ENCODE measurements at places on chromosomes 4 and X.

DNA sequence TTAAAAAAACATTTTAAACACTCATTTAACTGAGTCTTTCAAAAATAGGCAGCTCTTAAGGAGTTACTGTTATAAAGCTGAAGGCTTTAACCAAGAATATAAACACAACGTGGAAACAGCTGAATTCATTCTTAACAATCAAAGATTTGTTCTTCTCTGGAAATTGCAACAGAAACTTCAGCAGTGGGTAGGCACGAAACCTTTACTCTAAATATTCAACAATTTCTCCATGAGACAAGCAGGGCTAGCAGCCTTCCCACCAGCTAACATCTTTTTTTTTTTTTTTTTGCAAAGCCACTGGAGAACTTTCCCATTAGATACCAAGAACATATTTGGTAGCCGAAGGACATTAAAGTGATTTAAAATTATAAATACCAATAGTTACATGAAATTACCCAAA is 78.2 kb upstream of the PRSS48 start:
- DNase-seq, result no peak

DNA sequence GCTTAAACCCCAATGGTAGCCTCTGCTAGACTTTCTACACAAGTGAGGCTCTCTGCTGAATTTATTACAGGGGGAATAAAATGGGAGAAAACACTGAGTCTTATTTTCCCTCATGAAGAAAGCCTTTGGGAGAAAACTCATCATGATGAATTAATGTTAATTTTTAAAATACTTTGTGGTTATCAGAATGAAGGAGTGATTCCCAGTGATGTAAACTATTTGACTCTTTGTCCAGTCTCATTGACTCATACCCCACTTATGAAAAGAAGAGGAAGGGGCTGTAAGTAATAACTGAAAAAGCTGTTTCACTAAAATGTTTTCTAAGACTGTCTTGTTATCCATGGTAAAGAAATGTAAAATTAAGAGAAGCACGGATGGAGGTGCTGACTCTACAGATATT is 208.8 kb downstream of the GRIA3 start:
- no peak for DNase-seq

DNA sequence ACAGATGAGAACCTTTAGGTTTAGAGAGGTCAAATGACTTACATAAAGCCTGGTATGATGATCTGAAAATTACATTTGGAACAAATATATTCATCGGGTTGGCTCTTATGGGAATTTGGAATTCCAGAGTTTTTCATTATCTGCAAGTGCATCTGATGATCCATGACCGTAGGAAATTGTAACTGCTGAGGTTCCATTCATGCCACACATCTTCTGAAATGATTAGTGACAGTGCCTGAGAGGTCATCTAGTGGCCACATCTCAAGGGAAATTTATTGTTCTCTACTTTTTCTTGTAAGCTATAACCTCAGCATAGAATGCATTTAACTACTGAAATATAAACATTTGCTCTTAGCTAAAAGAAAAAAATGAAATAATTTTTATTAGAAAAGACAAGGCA is 105.8 kb upstream of the NWD2 start:
- DNase-seq, result no peak

DNA sequence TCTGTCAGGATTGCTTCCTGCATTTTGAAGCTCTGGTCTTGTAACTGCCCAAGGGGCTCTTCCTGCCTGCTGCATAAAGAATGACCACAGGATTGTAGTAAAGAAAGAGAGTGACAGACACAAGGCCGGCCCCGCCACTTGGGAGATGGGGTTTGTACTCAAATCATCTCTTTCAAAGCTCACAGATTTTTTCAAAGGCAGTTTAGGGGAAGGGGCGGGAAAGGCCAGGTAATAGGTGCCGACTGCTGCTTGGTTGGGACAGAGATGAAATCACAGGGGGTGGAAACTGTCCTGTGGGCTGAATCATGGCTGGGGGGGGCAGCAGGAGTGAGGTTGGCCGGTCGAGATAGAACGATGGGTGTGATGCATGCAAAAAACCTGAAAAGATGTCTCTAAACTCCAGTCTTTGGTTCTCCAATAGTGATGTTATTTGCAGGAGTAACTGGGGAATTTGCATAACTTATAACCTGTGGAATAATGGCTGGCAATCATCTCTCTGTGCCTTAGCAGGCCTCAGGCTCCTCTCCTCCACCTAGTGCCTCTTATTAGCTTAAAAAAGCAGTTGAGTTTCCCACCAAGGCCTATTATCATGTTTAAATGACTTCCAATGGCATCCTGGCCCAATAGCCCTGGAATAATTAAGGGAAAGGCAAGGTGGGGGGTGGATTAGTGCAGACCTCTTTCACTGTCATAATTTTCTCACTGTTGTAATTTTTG is 778.4 kb upstream of the FRG1 start:
- no peak for DNase-seq

DNA sequence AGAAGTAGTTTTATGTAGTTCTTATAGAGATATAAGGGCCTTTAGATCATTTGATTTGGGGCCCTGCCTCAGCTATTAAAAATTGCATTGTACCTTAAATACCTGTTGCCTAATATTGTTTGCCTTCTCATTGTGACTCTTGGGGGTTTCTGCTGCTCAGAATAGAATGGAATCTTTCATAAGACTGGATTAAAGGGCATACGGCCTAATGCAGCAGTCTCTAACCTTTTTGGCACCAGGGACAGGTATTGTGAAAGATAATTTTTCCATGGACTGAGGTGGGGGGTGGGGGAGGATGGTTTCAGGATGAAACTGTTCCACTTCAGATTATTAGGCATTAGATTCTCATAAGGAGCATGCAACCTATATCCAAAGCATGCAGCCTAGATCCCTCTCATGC is 46.2 kb downstream of the TMEM164 start:
- no peak for DNase-seq

DNA sequence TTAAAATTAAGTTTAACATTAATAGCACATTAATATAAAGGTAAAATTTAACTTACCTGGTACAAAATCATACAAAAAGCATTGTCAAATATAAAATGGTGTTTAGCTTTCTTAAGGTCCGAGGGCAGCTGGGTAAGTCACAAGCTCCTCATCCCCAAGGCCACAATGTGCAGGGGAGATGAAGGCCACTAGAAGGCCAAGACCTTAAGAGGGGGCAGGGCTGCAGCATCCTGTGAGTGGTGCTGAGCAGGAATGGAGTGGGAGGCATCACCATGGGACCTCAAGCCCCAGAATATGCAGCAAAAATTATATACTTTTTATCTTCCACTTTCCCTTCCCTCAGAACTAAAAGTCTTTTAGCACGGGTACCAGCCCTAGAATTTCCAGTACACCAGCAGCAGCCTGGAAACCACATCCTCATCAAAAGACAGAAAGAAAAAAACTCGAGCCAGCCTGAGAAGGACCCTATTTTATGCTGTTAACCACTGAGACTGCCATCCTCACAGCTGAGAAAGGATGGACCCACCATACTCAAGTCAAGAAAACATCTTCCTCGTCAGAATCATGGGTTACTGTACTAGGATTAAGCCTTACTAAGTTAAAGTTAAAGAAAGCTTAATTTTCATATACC is 13.0 kb upstream of the RHOXF2 start:
- DNase-seq, result no peak

GRCh38 chrX:110519906-110520452 is 161.3 kb downstream of the RTL9 start:
- DNase-seq, result no peak

DNA sequence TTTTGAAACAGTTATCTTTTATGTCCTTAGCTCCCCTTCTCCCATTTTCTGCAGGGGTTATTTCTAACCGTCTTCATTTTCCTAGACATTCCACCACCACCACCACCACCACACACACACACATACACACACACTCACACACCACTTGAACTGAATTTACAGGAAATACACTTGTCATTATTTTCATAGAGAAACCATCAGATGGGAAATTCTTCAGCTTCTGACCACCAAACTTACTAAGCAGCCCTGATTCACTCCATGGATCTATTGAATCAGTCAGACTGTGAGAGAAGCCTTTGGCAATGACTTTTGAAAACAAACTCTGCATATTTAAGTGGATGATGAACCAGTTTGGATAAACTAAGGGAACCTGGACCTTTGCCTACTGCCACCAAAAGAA is 210.1 kb upstream of the NHS start:
- DNase-seq, result no peak

GRCh38 chr4:188297873-188298272 is 158.6 kb downstream of the TRIML1 start:
- no peak for DNase-seq

GRCh38 chr4:6420972-6421371 is 51.4 kb downstream of the PPP2R2C start:
- no peak for DNase-seq

DNA sequence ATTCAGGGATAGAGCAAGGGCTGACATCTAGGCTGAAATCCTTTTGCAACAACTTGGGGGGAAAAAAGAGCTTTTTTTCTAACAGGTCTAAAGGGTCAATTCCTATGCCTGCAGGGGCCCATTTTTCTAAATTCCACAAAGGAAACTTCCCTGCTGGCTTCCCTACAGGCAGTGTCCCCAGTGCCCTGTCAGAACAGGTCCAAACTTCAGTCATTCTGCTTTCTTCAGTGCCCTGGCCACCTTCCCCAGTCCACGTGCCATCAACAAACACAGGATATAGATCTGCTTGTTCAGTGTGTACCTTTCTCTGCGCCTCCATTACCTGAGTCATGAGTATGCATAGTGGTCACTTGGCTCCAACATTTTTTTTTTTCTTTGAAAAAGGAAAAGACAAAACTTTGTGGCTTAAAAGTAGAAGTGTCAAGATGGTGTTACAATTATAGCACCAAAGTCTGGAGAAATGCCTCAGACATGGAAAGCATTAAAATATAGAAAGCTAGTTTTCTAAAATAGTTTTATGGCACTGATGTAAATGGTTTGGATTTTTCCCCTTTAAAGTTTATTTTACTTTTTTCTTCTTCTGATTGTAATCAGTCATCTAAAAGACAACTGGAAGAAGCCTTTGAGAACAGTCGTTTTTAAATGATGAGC is 84.0 kb upstream of the JADE1 start:
- DNase-seq, result no peak

GRCh38 chr4:54586320-54586955 is 71.3 kb upstream of the KIT start:
- DNase-seq, result no peak

DNA sequence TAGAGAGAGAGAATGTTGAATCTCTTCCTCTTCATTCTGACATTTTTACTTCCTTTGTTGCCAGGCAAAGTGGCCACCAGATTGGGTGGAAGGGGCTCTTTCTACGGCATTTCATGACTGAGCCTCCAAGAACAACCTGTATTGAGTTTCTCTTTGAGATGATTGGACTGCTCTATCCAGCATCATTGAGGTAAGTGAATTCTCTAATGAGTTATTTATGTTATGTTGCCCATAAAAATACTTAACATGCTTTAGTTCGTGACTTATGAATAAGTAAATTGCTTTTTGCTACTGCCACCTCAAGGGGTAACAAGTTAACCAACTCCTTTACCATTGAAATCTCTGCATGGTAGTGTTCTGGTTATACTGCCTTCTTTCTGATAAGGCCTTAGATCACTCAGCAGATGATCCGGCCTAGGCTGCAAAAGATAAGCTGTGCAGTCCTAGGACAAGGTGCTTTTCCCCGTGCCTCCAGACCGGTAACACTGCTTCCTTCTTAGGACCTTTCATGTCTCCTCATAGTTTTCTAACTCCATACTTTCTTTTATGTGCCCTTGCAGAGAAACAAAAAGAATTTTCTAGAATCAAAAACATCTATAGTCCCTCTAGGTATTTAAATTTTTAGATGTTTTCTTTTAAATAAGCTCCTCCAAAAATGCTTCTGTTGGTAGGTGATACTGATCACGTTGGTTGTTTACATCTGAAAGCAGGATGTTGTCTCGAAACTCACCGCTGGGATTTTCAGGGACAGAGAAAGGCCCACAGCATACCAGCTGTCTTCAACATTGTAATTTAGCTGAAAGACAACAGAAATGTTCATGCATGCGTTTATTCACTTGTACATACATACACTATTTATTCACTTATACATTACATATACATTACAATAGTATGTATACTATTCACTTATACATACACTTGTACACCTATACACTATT is 157.1 kb upstream of the RBPJ start:
- DNase-seq, result no peak

DNA sequence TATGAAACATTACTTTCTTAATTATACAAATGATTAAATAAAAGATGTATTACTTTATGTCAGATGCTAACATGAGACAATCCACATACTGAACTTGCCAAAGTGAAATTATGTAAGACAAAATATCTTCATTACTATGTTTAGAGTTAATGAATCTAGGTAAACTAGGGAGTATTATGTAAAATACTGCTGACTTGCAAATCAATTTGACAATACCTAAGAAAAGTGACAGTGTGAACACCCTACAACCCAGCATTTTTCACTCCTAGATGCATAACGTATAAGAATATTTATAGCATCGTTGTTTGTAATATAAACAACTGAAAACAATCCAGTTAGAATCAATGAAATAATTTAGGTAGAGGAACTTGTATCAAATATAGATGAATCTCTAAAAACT is 546.3 kb downstream of the MAGEB5 start:
- no peak for DNase-seq

DNA sequence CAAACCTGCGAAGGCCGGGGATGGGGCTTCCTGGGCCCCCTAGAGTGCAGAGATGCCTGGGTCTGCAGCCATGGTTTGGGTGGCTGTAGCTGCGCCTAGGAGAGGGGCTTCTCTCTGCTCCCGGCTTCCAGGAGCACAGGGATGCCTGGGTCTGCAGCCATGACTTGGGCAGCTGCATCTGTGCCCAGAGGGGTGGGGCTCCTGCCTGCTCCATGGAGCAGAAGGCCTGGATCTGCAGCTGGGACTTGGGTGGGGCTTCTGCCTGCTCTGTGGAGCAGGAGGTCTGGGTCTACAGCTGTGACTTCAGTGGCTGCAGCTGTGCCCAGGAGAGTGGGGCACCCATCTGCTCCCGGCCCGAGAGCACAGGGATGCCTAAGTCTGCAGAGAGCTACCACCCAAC is 20.8 kb downstream of the SPON2 start:
- DNase-seq, result no peak

DNA sequence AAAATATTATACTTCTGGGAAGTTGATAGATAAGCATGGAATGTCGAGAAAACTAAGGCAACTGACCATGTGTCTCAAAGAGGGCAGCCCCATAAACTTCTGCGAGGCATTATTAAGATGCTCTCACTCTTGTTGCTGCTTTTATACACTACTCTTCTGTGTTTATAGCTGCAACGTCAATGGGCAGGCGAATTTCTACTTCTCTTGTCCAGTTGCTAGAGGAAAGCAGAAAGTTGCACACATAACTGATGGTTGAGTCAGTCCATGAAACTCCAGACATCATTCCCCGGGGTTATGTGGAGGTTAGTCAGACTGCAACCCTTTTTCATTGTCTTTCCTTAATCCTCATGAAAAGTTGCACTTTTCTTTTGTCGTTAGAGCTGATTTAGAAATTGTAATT is 39.8 kb downstream of the VCX3B start:
- DNase-seq, result no peak

GRCh38 chr4:81221303-81222081 is 6.5 kb upstream of the PRKG2 start:
- DNase-seq, result no peak

- DNase-seq, result no peak
Observed at GRCh38 chr4:147863808-147864472, 132.1 kb downstream of the ARHGAP10 start.

- no peak for DNase-seq
Observed at GRCh38 chr4:114088481-114088880, 109.0 kb upstream of the ARSJ start.

Measured in suppressor macrophage treated with lipopolysaccharide for 1 hour (primary cell).